ENCODE measurements at places on chromosomes 1 and 21.

DNA sequence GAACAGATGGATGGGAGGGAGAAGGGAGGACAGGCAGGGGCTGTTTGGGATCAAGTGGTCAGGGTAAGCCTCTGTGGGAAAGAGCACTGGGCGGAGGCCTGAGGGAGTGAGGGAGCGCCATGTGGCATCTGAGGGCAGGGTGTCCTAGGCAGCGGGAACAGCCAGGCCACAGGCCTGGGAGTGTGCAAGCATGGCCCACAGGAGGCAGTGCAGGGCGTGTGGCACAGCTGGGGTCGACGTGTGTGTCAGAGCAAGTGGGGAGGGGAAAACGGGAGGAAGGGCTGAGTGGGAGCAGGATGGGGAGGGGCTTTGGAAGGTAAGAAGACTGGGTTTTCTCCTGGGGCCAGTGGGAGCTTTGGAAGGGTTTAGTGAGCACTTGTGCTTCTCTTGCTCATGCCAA is 143.4 kb downstream of the SYF2 start:
- no peak overlapping the region for H3K27ac ChIP-seq
- H3K4me3 ChIP-seq = no peak overlapping the region
- no peaks in the 10 kb centered on the region for H3K27me3 ChIP-seq
- no peak for DNase-seq
- H3K36me3 ChIP-seq = no peaks in the 10 kb centered on the region

DNA sequence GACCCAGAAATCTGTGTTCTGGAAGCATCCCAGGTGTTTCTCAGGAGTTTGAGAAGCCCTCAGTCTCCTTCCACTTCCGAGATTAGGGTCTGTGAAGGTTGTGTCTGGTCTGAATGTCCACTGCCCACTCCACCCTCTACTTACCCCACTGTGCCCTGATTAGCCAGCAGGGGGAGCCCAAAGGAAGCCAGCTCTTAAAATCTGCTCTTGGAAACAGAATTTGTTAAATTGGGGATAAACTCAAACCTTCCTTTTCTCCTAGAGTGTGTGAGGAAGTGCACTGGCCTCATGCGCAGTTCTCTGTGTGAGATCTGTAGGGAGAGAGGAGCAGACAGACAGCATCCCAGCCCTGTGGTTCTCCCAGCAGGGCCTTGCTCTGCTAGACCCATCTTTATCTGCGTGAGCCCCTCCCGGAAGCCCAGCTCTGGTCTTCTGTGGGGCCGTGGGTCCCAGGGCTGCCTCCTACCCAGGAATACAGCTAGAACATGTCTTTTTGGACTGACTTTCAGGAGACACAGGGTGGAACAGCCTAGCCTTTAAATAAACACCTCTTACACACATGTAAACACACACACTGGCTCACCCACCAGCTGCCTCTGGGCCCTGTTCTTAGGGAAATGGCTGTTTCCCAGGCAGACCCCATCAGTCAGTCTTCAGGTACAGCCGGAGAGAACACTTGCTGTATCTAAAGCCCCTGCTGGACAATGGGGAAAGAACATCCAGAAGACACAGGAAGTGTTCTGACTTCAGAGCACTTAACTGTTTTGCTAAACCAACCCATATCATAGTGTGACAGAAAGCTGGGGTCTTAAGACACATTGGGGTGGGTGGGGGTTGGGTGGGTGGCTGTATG is 52.2 kb downstream of the SMYD2 start:
- H3K36me3 ChIP-seq = peaks cover 11% of the 10 kb centered on the region
- no peak overlapping the region for H3K4me3 ChIP-seq
- no peak overlapping the region for H3K27ac ChIP-seq
- H3K4me1 ChIP-seq = no peaks in the 10 kb centered on the region

GRCh38 chr1:115782571-115783281 is 14.2 kb upstream of the CASQ2 start:
- no peak overlapping the region for H3K27ac ChIP-seq
- H3K4me1 ChIP-seq = no peaks in the 10 kb centered on the region
- H3K4me3 ChIP-seq = no peak overlapping the region
- H3K36me3 ChIP-seq = no peaks in the 10 kb centered on the region

- H3K4me3 ChIP-seq = no peak overlapping the region
- peaks cover 9% of the 10 kb centered on the region for H3K36me3 ChIP-seq
- DNase-seq = no peak
- no peak overlapping the region for H3K27ac ChIP-seq
Measured at GRCh38 chr1:55338448-55338820, 123.3 kb upstream of the USP24 start.

- peaks cover 29% of the 10 kb centered on the region for H3K4me1 ChIP-seq
- H3K27me3 ChIP-seq = no peaks in the 10 kb centered on the region
- H3K27ac ChIP-seq = peak overlapping the region; percentile 83
Measured at GRCh38 chr1:112673592-112674439, 643 bp upstream of the MOV10 start.

DNA sequence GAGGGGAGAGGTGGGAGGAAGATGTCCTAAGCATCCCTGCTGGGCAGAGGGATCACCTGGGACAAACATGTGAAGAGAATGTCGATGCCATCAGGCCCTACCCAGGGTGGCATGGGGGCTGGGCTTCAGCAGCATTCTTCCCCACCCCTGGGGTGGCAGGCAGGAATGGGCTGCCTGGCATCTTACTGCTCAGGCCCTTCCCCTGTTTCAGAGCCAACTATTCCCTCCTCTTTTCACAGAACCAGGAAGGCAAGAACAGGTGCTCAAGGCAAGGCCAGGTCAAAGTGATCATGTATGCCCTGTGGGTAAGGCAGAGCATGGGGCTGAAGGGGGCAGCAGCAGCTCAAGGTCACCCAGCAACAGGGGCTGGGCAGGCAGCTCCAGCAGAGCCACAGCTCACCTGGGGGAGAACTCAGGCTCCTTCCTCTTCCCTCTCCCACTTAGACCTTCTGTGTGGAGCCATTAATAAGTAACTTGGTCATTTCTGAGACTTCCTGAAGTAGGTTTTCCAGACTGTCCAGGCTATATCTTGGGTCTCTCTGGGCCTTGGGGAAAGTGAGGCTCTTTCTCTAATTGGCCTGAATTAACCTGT is 56.4 kb downstream of the ELK4 start:
- no peak overlapping the region for H3K4me3 ChIP-seq
- no peak overlapping the region for H3K27ac ChIP-seq
- H3K27me3 ChIP-seq = peaks cover 40% of the 10 kb centered on the region
- H3K4me1 ChIP-seq = no peaks in the 10 kb centered on the region
- DNase-seq = no peak

GRCh38 chr1:178477841-178478240 is 18.9 kb downstream of the CLEC20A start:
- no peaks in the 10 kb centered on the region for H3K27me3 ChIP-seq
- H3K4me3 ChIP-seq = no peak overlapping the region
- no peaks in the 10 kb centered on the region for H3K36me3 ChIP-seq
- H3K27ac ChIP-seq = no peak overlapping the region
- no peak for DNase-seq
- H3K4me1 ChIP-seq = no peaks in the 10 kb centered on the region

GRCh38 chr1:97010566-97011264 is 289.1 kb downstream of the PTBP2 start:
- no peaks in the 10 kb centered on the region for H3K27me3 ChIP-seq
- no peaks in the 10 kb centered on the region for H3K4me1 ChIP-seq
- H3K36me3 ChIP-seq = no peaks in the 10 kb centered on the region
- H3K4me3 ChIP-seq = no peak overlapping the region
- no peak overlapping the region for H3K27ac ChIP-seq

All from naive B cell (primary cell).